ENCODE measurements at places on chromosomes 6 and 20.

GRCh38 chr6:37119387-37119886 lies 50.5 kb upstream of the PIM1 start:
- DNase-seq, result no peak

GRCh38 chr6:112503091-112503596 lies 156.0 kb downstream of the RFPL4B start:
- DNase-seq, result no peak

- no peak for DNase-seq
These were observed 978 bp downstream of the WFDC6 start for GRCh38 chr20:45538209-45538799.

- DNase-seq, result no peak
These were observed 278.9 kb downstream of the SAMD5 start for GRCh38 chr6:147787417-147787816.

DNA sequence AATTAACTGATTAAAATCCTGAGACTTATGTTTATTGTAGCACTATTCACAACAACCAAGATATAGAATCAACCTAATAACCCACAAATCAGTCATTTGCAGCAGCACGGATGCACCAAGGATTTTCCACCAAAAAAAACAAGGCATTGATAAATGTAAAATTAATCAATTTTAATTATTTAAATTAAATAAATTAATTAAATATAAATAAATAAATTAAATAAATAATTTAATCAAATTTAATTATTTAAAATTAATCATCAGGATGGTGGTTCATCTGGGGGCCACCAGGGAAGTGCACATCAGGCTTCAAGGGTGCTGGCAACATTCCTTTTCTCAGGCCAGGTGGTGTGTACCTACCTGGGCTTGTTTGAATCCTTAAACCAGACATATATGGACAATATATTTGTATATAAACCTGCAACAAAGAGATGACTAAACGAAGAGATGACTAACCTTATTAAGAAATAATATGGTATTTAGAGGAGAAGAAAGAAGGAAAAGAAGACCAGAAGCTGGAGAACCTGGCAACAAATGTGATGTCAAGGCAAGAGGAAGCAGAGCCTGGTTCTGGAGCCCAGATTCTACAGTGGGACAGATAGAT lies 89.2 kb downstream of the CD164 start:
- no peak for DNase-seq

DNA sequence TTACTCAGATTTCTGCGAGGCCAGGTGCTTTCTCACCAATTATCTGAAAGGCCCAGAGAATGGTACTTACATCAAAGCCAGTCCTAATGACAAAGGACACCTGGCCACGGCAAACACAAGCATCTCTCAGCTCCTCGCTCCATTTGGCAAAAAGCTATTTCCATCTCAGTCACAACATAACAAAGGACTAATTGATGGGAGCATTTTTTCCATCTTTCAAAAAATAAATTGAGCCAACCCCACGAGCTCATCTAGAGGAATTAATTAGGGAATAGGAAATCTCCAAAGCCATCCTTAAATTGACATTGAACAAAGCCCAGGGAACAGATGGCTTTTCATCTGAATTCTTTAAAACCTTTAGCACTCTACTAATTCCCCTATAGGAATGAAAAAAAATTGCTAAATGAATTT lies 236.7 kb downstream of the HAO1 start:
- DNase-seq, result no peak

DNA sequence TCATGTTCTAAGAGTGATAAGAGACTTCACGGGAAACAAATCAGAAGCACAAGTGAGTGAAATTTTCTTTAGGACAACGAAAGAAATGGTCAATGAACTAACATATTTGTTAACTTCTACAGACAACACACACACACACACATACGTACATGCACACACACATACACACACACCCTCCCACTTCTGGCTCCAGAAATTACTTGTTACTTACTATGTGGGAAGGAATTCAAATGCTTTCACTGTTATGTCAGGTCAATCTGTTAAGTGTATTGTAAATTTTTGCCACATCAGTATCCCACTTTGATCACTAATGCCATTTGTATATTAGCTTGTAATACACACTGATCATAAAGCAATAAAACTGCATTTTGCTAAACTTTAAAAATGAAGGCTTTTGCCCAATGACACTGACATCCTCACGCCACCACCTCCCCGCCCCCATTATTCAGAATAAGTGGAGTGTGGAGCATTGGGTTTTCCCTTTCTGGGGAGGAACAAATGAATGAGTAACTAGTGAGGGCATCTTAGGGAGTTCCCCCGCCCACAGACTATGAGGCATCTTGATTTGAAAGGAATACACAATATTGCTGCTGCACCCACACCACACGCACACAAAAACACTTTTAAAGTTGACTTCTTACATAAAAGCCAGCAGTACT lies 76.2 kb downstream of the ATXN1 start:
- peak; percentile 71 for DNase-seq

DNA sequence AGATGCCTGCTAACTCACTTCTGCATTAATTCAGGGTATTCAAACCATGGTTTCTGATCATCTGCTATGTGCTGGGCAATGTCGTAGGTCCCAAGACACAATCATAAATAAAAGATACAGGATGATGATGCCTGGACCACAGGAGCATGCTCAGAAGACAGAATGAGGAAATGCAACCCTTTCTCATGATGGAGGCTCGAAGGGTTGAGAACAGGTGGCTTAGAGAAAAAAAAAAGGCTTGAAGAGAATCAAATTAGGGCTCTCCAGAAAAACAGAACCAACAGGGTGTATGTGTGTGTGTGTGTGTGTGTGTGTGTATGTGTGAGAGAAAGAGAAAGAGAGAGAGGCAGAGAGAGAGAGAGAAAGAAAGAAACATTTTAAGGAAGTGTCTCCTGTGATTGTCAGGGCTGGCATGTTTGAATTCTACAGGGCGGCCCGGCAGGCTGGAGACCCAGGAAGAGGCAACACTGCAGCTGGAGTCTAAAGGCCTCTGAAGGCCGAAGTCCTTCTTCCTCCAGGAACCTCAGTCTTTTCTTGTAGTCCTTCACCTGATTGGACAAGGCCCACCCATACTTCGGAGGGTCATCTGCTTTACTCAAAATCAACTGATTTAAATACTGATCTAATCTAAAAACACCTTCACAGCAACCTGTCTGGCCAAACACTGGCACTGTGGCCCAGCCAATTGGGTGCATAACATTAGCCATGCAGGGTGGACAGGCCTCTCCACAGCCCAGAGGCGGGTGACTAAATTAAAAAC lies 143.8 kb downstream of the ERMARD start:
- no peak for DNase-seq

GRCh38 chr6:31651602-31652191 lies 764 bp downstream of the BAG6 start:
- DNase-seq, result no peak

GRCh38 chr6:26388441-26388840 lies 5.5 kb downstream of the BTN2A2 start:
- no peak for DNase-seq

DNA sequence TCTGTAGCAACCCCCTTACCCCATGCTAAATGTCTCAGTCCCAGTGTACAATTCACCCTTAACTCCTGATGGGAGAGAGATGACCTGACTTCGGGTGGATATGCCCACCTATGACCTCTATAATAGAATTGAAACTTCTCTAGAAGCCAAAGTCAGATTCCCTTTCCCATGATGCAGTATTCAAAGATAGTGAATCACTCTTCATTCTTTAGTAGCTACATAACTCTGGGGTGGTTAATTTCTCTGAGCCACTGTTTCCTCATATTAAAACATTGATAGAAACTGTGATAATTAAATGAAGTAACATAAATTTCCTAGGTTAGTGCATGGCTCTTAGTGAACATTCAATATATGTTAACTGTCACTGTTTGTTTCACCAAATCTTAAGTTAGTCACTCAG lies 500.4 kb downstream of the COL12A1 start:
- no peak for DNase-seq

DNA sequence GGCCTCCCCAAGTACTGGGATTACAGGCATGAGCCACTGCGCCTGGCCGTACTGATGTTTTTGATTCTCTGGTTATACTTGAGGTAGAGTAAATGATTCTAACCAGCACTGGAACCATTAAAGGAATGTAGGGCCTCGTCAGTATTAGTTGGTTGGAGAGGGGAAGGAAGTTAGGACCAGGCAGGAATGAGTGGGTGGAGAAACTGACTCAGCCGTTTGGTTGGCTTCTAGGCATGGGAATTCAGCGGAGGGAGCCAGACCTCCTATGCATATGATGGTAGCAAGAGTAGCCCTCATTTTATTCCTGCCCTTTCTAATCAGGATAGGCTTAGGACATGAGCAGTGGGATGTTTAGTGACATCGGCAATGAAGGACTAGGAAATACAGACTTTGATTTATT lies 19.0 kb upstream of the SERINC3 start:
- no peak for DNase-seq

GRCh38 chr6:28865401-28866204 lies 58.2 kb downstream of the TRIM27 start:
- peak; percentile 33 for DNase-seq

- DNase-seq, result no peak
These were observed 35.9 kb downstream of the HLA-DRA start for GRCh38 chr6:32475392-32476206.

DNA sequence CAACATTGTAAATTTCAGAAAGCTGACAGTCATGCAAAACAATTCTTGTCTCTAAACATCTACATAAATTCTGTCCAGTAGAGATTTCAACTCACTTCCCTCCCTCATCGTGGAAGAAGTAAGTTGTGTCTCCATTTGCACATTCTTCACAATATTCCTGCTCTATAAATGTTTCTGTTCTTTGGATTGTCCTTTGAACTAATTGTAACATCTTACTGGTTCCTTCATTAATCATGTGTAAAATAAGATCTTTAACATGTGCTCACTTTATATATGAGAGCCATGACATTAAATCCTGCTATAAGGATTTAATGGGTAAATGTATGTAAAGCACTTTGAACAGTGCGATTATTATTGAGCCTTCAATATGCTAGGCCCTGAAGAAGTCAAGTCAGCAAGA lies 7.0 kb upstream of the LTV1 start:
- DNase-seq, result no peak

DNA sequence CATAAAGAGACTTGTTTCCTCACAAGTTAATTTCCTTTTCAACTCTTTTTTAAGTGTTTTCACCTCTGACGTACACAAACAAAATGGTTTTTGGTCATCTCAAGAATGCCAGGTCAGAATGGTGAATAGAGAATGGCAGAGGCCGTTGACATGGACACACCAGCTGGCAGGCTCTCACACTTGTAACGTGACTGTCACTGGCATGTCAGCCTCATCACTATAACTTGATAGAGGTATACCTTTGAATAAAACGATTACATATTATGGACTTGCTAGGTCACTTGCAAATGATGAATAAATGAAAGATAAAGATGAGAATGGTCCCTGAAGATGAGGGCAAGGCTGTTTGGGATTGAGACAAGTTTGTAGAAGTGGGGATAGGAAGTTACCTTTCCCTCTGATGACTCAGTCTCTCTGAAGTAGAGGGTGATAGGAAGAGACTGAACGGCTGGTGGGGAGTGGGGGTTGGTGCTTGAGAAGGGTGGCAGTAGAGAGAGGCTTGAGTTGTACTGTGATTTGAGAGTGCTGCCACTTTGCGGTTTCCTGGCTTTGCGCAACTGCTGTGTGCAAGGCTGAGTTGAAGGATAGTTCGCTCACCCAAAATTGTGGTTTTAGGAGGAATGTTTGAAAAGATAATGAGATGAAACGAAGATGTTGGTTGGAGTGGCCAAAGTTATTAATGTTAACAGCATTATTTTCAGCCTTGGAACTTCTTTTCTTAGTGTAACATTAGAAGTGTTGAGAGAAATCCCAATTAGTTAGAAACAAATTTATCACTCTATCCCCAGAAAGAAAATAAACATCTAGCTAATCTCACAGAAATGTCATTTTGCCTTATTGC lies 30.3 kb downstream of the TBPL1 start:
- DNase-seq, result peak; percentile 2

- DNase-seq, result no peak
These were observed 49.3 kb upstream of the KIF13A start for GRCh38 chr6:18036781-18037180.

DNA sequence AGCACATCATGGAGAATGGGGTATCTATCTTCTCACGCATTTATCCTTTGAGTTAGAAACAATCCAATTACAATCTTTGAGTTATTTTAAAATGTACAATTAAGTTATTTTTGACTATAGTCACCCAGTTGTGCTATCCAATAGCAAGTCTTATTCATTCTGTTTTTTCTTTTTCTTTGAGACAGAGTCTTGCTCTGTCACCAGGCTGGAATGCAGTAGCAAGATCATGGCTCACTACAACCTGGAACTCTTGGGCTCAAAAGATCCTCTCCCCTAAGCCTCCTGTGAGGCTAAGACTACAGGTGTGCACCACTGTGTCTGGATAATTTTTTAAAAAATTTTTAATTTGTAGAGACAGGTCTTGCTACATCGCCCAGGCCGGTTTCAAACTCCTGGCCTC lies 201.5 kb upstream of the ZNF217 start:
- no peak for DNase-seq

- DNase-seq, result no peak
These were observed 469 bp downstream of the TFAP2C start for GRCh38 chr20:56629464-56630085.

GRCh38 chr6:132713352-132714134 lies at the start of gene VNN1:
VNN1 (minus strand) TSS chr6:132714055; CDS start chr6:132714035, 20 bp downstream.
- DNase-seq, result no peak

DNA sequence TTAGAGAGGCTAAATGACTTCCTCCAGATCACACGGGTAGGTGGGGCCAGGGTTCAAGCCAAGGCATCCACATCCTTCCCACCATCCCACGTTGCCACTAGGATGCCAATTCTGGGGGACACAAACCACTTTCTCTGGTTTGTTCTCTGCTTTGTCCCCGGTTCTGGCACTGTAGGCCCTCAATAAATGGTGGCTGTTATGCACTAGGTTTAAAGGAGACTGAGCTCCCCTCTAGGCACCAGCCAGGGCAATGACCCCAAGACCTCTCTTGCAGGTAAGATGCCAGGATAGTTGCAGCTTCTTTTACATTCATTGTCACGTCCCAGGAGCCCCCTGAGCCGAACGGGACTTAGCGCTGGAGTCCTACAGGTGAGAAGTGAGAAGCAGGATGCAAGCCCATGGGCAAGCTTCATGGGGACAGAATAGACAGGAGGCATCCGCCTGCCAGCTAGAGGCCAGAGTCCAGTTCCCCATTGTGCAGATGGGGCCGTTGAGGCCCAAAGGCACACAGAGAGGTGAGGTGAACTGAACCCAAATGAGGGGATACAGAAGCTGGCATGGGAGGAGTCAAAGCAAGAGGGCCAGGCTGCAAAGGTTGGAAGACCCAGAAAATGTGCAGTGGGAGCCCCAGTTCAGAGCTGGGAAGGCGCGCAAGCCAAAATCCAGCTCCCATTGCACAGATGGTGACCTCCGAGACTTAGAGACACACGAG lies 677 bp downstream of the PXMP4 start:
- DNase-seq, result no peak

All from activated CD4-positive, CD25-positive, alpha-beta regulatory T cell treated with anti-CD3 and anti-CD28 coated beads, Interleukin-2, amount 50 U/mL, for 16 hours (primary cell).